Regular cardiac myocyte (primary cell): ENCODE measurements at places on chromosomes 4 and X. TPM values are rescaled to one million over a fixed set of nuclear protein-coding genes. Genes with fewer than 3 reads are reported as not detected.

Gene MID2
- 7.7 and 22.3 TPM in 2 replicates for total RNA-seq

Gene EGFL6
- total RNA-seq = not detected in 2 replicates

Gene RTL3
- 0.19 and 0.28 TPM in 2 replicates for total RNA-seq

Gene HTR2C
- not detected in 2 replicates for total RNA-seq

Gene IBSP
- total RNA-seq = 0.19 and 0.56 TPM in 2 replicates

Gene SLITRK2
- total RNA-seq = not detected in 2 replicates

Gene NMU
- 0.19 TPM in 1 of 2 replicates, not detected in the other for total RNA-seq

Gene GAGE2A
- total RNA-seq = not detected in 2 replicates

Gene FGFBP2
- not detected in 2 replicates for total RNA-seq

Gene PCYT1B
- total RNA-seq = under 0.01 TPM in 2 replicates

Gene DCLK2
- 3.3 and 3.9 TPM in 2 replicates for total RNA-seq
